ENCODE measurements at places on chromosomes 6 and 20.

GRCh38 chr6:161161889-161162624, 111.8 kb downstream of the AGPAT4 start:
- no peak for DNase-seq

- DNase-seq: no peak
Measured at GRCh38 chr6:167424060-167424673, 99.3 kb downstream of the TTLL2 start.

DNA sequence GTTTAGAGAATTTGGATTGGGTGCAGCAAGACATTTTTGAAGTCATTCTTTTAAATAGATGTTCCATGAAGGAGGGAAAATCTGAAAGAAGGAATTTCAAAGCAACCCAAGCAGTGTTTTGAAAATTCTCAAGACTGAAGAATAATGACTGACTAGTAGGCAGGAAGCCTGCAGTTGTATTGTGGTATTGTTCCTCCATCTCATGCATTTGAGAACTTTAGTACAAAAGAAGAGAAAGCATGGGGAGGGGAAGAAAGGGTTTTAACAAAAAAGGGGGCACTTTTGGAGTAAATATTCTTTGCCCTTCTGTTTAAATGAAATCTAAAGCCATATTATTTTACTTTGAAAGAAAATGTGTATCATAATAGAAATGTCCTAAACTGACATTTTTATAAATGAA, 6.6 kb downstream of the NCOA3 start:
- DNase-seq: no peak

DNA sequence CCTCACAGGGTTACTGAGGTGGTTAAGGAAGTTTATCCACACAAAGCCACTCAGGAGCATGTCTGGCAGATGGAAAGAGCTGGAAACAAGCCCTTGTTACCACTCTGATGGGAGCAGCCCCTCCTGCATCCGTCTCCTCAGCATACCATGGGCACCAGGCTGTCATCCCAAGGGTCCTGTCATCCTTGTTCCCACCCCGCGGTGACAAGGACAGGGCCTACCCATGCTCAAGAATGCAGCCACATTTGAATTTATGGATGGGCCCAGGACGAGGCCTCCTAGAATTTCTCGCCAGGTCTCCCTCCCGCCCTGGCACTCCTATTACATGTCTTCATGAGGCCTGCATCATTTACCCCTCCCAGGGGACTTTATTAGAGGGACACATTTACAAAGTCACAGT, 60.0 kb downstream of the NPEPL1 start:
- no peak for DNase-seq

DNA sequence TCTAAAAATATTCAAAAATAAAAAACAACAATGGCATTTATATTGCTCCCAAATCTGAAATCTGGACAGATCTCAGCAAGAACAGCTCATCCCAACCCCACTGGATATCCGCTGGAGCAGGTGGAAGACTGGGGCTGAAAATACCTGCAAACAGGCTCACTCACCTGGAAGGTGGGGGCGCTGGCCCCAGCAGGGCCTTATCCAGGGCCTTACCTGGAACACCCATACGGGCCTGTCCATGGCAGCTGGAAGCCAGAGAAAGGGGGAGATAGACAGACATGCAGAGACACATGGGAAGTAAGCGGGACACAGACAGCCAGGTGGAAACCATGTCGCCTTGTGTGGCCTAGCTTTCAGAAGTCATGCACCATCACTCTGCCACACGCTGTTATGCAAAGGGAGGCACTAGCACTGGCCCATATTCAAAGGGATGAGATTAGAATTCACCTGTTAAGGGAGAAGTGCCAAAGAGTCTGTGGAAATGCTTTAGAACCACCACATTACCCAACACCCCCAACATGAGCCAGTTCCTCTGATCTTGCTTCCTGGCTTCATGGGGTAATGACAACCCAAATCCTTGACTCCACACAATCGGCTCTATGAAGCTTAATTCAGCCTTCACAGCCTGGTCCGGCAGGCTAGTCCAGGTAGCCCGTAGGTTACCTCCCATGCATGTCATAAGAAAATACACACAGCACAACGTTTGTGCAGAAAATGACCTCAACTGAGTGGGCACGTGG, 99.0 kb upstream of the CDYL start:
- DNase-seq: no peak

- no peak for DNase-seq
Measured at GRCh38 chr6:31771992-31772358, 5.2 kb downstream of the VWA7 start.

GRCh38 chr6:125759184-125759902, 9.9 kb downstream of the HEY2 start:
- DNase-seq: no peak

- peak; percentile 20 for DNase-seq
Measured at GRCh38 chr20:32484225-32484957, 100.7 kb downstream of the NOL4L start.

GRCh38 chr6:34065466-34066217, 80.2 kb downstream of the GRM4 start:
- DNase-seq: no peak

- DNase-seq: no peak
Measured at GRCh38 chr6:126030045-126030444, 43.7 kb downstream of the TRMT11 start.

GRCh38 chr6:55980627-55981211, 105.3 kb upstream of the BMP5 start:
- peak; percentile 33 for DNase-seq

DNA sequence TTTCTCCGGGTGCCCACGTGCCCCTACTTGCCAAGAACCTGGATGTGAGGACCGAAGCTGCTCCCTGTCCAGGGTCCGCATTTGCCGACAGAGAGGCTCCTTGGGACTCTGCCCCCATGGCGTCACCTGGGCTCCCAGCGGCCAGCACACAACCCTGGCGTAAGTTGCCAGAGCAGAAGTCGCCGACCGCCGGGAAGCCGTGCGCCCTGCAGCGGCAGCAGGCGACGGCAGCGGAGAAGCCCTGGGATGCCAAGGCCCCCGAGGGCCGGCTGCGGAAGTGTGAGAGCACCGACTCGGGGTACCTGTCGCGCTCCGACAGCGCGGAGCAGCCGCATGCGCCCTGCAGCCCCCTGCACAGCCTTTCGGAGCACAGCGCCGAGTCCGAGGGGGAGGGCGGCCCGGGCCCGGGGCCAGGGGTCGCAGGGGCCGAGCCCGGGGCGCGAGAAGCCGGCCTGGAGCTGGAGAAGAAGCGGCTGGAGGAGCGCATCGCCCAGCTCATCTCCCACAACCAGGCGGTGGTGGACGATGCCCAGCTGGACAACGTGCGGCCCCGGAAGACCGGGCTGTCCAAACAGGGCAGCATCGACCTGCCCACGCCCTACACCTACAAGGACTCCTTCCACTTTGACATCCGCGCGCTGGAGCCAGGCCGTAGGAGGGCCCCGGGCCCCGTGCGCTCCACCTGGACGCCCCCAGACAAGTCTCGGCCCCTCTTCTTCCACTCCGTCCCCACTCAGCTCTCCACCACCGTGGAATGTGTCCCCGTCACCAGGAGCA, 28.3 kb downstream of the ZNF831 start:
- no peak for DNase-seq

GRCh38 chr20:36606158-36607066, 833 bp downstream of the RAB5IF start:
- DNase-seq: peak; percentile 47

DNA sequence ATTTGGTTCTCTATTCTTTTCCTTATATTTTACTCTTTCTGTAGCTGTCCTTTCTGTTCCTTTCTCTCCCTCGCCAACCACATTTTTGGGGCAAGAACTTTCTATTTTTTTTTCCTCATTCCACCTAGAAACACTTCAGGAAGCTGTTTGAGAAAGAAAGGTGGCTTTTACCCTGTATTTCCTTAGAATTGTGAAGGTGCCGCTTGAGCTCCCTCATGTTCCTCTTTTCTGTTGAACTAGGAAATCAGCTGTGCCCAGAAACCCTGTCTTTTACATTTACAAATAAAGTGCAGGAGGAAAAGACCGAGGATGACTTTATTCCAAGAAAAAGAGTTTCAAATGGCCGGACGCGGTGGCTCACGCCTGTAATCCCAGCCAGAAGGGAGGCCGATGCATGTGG, 38.2 kb downstream of the OR2B2 start:
- no peak for DNase-seq

DNA sequence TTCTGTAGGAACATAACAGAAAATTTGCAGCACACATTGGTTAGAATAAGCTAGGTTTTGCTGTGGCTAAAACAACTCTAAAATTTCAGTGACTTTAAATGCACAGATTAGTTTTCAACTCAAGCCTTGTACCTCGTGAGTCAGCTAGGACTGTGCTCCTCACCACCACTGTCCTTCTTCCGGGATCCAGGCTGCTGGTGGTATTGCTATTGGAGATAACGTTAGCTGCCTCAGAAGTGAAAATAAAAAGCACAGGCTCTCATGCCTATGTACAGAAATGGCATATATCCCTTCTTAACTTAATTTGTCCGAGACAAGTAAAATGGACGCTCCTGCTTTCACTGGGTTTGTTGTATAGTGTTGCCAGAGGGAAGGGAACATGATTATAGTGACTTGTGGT, 931.1 kb upstream of the EYS start:
- no peak for DNase-seq

DNA sequence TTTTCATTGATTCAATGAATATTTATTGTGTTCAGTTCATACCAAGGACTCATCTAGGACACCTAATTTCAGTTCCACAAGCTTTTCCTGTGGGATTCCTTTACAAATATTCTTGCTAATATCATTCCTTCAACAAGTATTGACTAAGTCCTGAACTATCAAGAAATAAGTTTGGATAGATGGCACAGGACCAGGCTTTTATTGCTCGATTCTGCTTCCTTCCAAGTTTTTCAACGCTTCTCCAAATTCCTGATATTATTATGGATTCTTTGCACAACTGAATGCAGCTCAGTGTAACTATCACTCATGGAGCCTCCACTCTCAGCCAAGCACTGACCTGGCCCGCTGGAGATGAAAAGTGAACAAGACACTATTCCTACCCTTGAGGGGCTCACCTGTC, 32.7 kb upstream of the COL21A1 start:
- no peak for DNase-seq

DNA sequence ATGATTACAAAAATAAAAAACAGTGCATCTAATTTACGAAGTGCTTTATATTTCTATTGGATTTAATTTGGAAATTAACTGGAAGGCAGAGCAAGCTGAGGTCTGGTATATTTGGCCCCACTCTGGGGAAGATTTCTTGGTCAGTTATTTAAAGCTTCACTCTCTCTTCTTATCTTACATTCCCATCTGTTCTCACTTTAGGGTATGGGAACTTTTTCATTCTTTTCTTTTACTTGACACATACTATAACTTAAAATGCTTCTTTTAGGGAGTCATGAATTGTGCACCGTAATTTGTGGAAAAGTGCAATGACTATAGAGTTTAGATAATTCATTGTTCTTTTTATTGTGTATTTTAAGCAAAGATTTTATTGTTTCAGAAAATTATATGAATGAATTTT, 170.4 kb downstream of the BCKDHB start:
- no peak for DNase-seq

DNA sequence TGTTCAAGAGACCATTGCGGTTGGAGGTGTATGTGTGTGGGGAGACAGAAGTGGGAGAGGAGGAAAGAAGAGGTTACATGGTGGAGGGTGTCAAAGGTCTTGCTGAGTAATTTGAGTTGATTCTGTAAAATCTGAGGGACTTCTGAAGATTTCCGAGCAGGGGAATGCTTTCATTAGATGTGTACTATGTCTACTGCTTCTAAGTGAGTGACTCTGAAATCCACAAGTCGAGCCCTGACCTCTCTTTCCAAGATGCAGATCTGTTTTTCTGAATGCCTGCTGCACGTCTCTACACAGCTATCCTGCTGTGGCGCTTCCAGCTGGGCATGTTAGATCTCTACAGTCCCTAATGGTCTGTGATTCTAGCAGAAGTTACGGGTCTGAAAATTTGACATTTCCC, 209.8 kb downstream of the ATXN1 start:
- DNase-seq: no peak

DNA sequence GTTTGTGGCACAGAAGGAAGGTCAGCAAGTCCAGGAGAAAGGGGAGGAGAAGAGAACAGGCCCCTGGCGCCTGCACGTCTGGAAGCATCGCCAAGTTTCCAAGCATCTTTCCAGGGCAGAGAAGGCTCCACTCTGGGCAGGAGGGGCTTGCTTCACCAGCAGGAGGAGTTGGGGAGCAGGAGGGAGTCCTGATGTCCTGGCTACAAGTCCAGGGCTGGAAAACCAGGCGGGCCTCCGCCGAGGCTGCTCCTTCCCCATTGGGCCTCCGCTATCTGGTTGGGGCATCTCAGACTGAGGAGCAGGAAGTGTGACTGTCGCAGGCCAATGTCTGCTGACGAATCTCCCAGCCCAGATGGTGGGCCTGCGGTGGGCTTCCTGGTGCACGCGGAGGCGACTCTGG, 421.9 kb downstream of the PREX1 start:
- no peak for DNase-seq

- no peak for DNase-seq
Measured at GRCh38 chr20:24998631-24999445, 6.3 kb upstream of the APMAP start.

DNA sequence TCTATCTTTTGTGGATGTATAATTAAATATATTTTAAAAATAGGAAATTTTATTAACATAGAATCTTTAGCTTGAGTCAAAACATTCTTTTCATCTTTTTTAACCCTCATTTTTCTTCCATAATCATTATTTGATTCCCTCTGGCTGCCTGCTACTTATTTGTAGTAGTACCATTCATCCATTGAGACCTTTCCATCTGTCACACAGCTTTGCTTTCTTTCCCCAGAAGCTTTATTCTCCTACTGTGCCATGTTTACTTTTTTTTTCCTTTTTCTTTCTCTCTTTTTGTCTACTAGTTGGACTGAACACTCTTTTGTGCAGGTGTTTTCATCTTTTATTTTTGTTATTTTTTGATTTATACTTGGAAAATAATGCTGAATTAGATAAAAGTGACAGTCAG, 522.6 kb upstream of the MMS22L start:
- DNase-seq: no peak

DNA sequence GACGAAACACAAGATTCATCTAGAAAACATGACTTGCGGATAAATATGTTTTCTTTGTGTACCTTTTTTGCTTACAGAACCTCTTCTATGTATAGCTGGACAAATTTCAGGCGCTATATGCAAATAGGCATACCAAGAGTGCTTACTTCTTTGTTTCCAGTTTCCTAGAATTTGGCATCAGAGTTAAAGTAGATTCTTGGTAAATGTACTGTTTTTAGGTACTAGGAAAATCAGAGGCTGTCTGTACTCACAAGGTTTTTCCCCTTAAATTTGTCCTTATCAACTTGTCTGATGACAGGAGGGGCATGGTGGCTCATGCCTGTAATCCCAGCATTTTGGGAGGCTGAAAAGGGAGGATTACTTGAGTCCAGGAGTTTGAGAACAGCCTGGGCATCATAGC, 124.9 kb upstream of the TMEM170B start:
- DNase-seq: no peak

GRCh38 chr6:159059141-159059540, 14.3 kb upstream of the TAGAP start:
- no peak for DNase-seq

DNA sequence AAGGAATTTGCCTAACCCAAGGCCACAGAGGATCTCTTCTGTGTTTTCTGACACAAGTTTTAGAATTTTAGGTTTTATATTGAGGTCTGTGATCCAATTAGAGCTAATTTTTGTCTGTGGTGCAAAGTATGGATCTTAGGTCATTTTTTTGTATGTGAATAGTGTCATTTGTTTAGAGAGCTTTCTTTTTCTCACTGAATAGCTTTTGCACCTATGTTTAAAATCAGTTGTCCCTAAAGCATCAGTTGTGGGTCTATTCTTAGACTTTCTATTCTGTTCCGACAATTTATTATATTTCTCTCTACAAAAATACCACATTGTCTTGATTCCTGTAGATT, 341 bp upstream of the MCM9 start:
- no peak for DNase-seq
